GF-D8 (cell line): ENCODE measurements at places on chromosomes 13 and 19.

- DNase-seq = no peak
Measured at GRCh38 chr13:45064889-45065288, 55.4 kb upstream of the GTF2F2 start.

- DNase-seq = no peak
Measured at GRCh38 chr13:28606466-28606865, 52.5 kb upstream of the POMP start.

DNA sequence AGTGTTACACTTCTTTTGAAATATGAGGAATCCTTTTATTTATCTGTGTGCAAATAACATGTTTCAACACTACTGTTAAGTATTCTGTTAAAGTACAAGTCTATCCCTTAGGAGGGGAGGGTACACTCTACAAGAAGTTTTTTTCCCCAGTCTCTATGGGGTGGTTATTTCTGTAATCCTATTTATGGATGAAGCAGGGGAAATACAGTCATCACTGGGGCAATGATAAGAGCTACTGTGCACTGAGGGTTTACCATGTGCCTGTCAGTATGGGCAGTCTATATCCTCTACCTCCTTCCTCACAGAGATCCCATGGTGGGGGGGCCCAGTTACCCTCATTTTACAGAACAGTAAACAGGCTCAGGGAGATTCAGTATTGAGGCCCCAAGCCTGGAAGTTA is 16.6 kb upstream of the TRIM13 start:
- no peak for DNase-seq

GRCh38 chr13:94435604-94436226 is 43.8 kb downstream of the DCT start:
- peak; percentile 33 for DNase-seq

DNA sequence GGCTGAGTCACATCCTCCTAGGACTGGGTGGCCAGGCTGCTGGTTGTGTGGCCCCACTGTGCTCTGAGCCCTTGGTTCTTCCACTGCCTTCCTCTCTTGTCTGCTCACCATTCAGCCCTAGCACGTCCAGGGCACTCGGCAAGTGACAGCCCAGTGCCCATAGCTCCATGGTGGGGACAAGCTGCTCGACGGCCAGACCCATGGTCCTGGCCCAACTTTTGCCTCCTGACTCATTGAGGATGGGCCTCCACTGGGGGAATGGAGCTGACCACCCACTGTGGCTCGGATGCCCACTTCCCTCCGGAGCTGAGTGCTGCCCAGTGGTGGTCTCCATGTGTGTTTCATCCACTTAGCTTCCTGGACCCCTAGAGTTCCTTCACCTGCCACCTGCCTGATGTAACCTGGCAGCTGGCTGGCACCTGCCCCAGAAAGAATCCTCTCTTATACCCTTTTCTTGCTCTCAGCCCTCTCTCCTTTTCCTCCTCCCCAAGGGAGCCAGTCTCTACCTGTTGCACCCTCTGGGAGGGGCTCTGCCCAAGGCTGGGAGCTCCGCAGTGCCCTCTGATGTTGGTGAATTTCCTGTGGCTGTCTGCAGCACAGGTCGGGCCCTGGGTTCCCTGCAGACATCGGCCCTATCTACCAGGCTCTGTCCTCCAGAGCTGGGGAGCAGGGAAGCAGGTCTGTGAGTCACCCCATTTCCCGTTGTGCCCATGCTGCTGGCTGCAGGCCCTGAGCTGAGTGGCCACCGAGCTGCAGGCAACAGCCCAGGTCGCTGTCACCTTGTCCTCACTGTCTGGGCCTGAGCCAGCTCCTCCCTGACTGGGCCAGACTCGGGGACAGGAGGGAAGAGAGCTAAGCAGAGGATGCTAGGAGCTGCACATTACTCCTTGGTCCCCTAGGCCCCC is 7.4 kb downstream of the CHST8 start:
- no peak for DNase-seq

DNA sequence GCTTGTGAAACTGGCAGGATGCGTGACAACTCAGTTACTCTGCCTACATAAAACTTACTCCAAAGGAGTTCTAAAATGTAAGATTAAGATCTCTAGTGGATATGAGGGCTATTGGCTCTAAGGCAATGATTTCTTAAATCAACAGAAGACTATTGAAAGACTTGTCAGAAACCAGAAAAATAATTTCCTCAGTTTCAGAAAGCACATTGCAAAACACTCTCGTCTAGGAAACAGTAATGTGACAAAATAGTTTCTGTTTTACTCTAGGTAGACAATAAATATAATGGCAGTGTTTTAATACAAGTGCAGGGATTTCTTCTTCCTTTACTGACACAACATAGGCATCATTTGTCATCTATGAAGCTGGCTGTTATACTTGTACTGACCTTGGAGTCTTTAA is 230.1 kb downstream of the KCTD12 start:
- DNase-seq = no peak

DNA sequence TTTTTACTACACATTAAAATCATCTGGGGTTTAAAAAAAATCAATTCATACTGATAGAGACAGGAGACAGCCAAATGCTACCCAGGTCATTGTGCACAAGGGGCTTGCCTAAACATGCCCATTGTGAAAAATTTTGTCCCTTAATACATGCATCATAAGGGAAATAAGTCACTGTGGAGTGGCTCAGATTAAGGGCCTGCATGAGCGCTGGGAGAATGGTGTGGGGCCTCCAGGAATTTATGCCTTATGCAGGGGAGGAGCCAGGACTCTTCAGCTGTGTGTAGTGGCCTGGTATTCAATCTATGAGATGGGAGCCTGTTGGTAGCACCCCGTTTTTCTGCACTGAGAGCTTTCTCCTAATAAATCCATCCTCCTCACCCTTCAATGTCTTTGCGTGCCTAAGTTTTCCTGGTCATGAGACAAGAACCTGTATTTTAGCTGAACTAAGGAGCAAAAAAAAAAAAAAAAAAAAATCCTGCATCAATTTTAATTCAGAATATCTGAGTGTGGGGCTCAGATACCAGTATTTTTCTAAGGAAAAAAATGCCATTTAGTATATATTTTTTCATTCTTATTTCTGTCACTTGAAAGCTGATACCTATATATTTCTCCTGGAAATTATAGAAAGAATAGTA is 997.6 kb upstream of the ATXN8OS start:
- DNase-seq = no peak

DNA sequence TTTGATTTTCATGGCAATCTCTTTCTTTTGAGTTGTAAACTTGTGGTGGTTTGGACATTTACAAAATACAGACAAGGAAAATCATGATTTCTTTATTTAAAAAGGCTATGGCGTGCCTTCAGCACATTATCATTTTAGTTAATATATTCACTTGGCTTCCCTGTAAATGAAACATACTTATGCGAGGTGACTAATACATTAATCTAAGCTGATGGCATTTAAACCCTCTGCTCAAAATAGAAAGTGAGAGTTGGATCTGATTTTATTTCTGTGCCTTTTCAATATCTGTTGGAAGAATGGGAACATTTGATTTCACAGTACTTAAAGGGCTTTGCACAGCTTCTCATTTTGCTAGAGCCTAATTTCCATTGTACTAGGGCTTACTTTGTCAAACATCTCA is 289.8 kb downstream of the MTUS2 start:
- no peak for DNase-seq

DNA sequence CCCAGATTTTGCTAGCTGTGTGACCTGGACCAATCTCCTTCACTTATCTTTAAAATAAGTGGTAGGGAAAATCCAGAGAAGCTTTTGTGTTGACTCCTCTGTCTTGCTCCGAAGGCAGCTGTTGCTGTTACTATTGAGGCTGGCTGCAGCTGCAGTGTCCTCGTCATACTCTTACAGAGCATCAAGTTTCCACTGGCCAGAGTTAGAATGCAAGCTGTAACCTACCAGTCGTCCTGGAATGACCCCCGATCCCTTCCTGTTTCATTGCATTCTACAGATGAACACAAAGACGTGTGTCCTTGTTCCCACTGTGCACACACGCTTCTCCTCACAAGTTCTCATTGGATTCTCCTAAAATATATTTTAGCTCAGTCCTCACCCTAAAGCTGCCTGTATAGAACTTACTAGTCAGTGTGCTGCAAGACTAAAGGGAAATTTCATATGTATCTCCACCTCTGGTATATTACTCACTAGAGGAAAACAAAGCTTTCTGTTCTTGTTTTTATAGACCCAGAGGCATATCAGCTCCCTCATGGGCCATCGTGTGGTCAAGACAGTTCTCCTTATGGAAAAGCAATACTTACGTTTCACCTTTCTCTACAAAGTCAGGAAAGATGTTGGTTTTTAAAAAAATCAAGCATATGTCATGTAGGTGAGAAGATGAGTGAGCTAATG is 589.8 kb downstream of the LMO7 start:
- no peak for DNase-seq

GRCh38 chr13:35475960-35476943 is at the start of gene MAB21L1:
MAB21L1 (minus strand) TSS chr13:35476689; CDS start chr13:35476138, 551 bp downstream.
- DNase-seq = no peak

DNA sequence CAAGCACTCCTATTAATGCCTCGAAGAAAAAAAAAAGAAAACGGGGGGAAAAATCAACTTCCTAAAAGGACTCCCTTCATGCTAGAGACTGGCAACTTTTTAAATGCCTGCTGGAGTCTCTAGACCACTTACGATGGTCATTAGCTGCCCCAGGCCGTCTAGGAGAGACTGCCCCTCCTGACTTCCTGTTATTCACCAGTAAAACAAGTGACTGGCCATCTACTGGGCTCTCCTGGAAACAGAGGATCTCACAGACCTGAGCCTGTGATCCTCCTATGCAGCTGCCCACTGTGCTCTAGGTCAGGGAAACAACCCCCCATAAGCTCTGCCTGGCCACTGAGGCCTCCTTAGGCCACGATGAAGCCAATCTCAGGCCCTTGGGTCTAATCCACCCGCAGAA is 7.4 kb downstream of the ZNF266 start:
- DNase-seq = no peak

DNA sequence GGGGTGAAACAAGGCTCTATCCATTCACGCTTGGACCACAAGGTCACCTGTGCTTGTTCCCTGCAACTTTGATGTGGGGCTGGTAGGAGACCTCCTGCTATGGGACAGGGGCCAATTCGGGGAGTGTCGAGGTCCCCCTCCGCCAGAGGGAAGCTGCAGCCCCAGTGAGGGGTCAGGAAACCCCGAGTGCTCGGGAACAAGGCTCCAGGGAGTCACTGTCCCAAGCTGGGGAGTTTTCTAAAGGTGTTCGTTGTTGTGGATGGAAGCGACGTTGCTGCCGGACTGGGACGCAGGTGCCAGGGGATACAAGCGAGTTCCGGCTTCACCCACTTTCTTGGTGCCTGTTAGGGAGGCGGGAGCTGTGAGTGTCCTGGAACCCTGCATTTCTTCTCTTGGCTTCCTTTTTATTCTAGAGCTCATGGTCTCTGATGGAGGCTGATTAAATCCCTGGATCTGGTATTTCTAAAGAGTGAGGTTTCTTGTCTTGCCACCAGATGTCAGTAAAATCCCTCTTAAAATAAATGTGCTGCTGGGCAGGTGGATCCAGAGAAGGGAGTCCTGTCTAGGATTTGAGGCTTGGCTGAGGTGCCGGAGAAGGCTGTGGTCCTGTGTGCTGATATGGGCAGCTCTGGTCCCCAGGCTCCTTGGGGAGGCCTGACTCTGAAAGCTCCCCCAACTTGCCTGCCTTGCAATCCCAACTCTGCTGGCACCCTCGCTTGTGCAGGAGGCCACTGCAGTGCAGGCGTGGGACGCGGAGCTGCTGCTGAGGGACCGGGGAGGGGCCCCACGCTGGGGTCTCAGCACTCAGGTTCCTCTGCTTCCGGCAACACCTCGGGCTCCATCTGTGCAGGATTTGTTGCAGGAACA is 153.9 kb downstream of the TEX29 start:
- DNase-seq = no peak

DNA sequence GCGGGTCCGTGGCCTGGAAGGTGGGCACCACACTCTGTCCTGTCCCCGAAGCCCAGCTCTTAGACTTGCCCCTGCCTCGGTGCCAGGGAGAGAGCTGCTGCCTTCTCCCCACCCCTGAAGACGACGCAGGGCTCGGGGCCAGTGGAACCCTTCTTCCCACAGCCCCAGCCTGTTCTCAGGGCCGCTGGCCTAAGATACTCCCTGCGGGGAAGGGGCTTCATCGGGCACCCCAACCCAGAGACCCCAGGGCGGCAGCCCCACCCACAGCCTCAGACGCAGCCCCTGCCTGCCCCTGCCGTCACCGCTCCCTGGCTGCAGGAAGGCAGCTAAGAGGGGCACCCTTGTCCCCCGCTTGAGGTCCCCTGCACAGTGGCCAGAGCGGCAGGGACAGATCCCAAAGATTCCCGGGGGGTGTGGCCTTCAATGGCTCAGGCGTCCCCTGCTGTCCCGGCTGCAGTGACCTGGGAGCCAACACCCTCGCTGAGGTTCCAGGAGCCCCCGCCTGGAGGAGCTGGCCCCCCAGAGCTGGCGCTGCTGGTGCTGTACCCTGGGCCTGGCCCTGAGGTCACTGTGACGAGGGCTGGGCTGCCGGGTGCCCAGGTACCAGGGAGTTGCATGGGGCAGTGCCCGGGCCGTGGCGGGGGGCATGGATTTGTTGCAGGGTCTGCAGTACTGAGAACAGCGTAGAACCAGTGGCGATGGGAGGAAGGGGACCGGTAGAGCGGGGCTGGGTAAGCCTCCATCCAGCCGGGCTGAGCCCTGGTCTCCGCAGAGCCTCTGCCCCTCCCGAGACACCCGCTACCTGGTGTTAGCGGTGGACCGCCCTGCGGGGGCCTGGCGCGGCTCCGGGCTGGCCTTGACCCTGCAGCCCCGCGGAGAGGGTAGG is 1.0 kb downstream of the AMH start:
- DNase-seq = no peak

- no peak for DNase-seq
Measured at GRCh38 chr19:6286676-6287075, 6.9 kb upstream of the MLLT1 start.

DNA sequence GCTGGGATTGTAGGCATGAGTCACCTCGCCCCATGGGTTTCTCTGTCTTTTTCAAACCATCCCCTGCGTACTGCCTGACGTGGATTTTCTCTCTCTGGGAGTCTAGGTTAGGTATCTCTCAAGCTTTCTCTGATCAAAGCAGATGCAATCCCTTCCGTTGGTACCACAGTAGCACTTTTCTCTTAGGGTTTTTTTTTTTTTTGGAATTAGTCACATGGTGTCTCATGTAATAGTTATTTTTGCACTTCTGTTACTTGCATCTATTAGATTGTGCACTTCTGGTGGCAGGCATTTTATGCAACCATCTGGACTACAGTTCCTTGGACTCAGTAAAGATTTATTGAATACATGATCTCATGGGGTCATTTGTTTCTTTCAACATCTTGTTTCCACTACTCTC is 72.1 kb downstream of the GPC6 start:
- no peak for DNase-seq

DNA sequence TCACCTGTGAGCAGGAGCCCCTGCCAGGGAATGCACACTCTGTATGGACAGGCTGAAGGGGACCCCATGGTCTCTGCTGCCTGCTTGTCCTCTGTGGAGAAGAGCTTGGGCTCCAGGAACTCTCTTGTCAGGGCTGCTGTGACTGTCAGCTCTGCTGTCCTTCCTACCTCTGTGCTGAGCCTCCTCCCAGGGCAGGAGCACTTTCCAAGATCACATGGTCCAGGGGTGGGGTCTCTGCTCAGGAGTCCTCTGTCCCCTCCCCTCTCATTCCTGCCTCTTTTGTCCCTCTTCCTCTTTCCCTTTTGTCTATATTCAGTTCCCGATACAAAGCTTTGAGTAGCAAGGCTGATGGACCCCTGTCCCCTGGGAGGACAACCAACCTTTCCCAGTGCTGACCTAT is at the start of gene CEACAM7:
CEACAM7 (minus strand) TSS at position 173 of the 400 bp plus-strand sequence; CDS start at position 68, 105 bp downstream.
- DNase-seq = no peak
